HAP-1 (cell line): ENCODE measurements at places on chromosomes 2 and 18.

DNA sequence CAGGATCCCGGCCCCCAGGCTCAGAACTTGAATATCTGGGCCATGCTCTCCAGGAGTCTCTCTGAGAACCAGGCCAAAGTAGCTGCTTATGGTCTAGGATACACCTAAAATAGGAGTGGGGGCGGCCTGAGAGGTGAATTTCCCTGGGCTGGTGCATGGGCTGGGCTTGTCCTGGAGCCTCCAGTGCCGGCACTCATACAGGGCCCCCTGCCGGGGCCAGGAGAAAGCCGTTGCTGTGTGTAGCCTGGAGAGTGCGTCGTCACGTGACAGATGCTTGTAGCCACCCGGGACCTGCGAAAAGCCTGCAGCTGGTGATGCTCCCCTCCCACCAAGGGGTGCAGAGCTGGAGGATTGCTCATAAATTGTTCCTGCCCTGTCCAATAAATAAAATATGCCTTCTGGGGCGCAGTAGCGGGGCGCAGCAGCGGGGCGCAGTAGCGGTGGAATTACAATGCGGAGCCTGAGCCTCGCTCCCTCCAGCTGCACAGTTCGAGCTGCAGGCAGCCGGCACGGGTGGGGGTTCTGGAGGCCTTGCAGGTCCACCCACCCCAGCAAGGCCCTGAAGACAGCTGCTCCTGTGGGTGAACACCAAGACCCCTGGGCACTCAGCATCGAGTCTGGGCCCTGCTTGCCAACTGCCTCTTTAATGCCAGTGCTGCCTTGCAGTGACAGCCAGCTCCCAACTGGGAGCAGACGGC lies 289.9 kb downstream of the NDUFA10 start:
- DNase-seq = no peak

GRCh38 chr2:201110615-201111014 lies 5.3 kb upstream of the CFLAR start:
- no peak for DNase-seq

DNA sequence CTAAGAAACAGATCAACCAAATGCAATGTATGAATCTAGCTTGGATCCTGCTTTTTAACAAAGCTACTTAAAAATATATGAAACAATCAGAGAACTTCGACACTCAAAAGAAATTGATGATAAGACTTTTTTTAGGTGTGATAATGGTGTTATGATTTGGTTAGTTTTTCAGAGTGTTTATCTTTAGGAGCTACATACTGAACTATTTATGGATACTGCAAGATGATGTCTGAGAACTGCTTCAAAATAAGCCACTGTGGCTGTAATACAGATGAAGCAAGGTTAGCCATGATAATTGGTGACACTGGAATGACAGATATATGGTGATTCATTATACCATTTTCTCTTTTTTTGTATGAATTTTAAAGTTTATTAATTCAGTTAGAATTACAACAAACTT lies 14.2 kb downstream of the SLC25A12 start:
- DNase-seq = no peak

DNA sequence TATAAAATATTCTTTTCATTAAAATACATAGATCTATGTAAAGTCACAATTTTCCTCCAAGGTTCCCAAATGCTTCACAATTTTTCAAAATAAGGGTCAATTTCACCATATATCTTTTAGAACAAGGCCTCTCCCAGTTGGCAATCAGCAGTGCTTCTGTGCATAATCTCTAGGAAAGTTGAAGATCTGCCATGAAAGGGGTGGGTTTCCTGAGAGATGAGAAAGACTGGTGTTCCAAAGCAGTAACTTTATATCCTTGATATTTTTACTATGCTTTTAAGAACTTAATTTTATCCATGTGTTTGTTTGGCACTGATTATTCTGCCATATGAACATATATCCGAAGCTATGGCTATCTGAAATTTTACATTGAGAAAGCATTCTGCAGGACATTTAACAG lies 199.4 kb upstream of the CYP26B1 start:
- DNase-seq = no peak

DNA sequence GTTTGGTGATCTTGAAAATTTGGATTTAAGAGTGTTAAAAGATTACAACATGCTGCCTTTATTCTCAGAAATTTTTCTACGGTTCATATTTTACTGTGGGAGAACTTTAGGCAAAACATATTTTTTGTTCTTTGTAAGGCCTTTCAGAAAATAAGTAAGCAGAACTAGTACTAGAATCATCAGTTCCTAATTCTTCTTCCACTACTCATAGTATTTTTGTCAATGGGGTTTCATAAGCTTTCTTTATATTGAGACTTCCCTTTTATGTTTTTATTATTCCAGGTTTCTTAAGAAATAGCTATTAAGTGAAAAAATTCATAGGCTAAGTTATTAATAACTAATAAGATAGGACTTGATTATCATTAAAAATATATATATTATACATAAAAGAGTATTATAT lies 12.4 kb downstream of the UGGT1 start:
- no peak for DNase-seq
